ENCODE measurements at places on chromosomes 3 and 15. TPM values are rescaled to one million over a fixed set of nuclear protein-coding genes. Genes with fewer than 3 reads are reported as not detected.
A peak's percentile ranks its signal among the peaks of the same experiment; 100 is the strongest.

GRCh38 chr3:151345859-151346258, 16.5 kb upstream of the P2RY13 start:
- H3K4me1 ChIP-seq: peaks cover 6% of the 10 kb centered on the region
- no peak overlapping the region for H3K27ac ChIP-seq
- no peak overlapping the region for H3K4me3 ChIP-seq
- no peak for DNase-seq
- H3K27me3 ChIP-seq: peaks cover 2% of the 10 kb centered on the region

GRCh38 chr15:95051861-95052260, 820.5 kb downstream of the MCTP2 start:
- no peaks in the 10 kb centered on the region for H3K4me1 ChIP-seq
- H3K27me3 ChIP-seq: no peaks in the 10 kb centered on the region
- H3K27ac ChIP-seq: no peak overlapping the region

GRCh38 chr3:27423463-27423862, 54.3 kb upstream of the NEK10 start:
- peaks cover 39% of the 10 kb centered on the region for H3K36me3 ChIP-seq
- no peak overlapping the region for H3K4me3 ChIP-seq
- H3K4me1 ChIP-seq: no peaks in the 10 kb centered on the region
- DNase-seq: no peak
- no peak overlapping the region for H3K27ac ChIP-seq
- no peaks in the 10 kb centered on the region for H3K27me3 ChIP-seq

DNA sequence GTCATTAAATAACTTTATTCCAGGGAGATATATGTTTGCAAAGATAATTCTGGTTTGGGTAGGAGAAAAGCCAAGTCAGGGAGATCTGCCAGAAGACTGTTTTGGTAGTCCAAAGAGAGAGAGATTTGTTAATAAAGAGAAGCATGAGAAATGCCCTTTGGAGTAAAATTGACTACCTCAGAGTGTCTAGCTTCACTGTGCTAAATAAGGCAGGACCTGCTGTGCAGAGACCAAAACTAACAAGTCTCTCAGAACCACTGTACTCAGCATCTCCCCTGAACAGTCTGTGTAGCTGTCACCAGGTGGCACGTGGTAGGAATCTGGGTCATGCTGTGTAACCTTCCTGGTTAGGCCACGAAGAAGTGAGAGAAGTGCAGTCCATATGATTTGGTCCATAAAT, 31.6 kb upstream of the SLC35G2 start:
- peak overlapping the region; percentile 29 for H3K27ac ChIP-seq
- H3K27me3 ChIP-seq: no peaks in the 10 kb centered on the region

GRCh38 chr15:60819360-60819759, 340.4 kb upstream of the ICE2 start:
- no peak overlapping the region for H3K27ac ChIP-seq
- no peak overlapping the region for H3K4me3 ChIP-seq
- no peaks in the 10 kb centered on the region for H3K36me3 ChIP-seq
- no peaks in the 10 kb centered on the region for H3K27me3 ChIP-seq

- H3K27me3 ChIP-seq: no peaks in the 10 kb centered on the region
- no peak overlapping the region for H3K27ac ChIP-seq
- DNase-seq: no peak
- H3K36me3 ChIP-seq: peaks cover 30% of the 10 kb centered on the region
- no peak overlapping the region for H3K4me3 ChIP-seq
These were observed 24.1 kb downstream of the PIGB start for GRCh38 chr15:55343168-55343567.

DNA sequence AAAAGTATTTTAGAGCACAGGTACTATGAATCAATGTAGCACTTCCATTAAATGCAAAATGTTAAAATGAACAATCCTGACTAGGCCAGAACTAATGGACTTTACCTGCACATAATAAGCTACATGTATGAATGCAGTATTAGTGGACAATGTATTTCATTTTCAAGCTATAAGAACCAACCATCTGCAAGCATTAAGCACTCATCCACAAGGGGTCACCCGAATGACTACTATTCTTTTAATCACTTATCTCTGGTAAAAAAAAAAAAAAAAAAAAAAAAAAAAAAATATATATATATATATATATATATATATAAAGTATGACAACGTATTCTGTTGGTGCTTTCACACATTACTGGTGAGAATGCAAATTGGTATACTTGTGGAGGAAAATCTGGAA, 7.2 kb downstream of the HERC1 start:
- no peak overlapping the region for H3K27ac ChIP-seq
- H3K4me1 ChIP-seq: peaks cover 7% of the 10 kb centered on the region
- no peak overlapping the region for H3K4me3 ChIP-seq
- H3K36me3 ChIP-seq: no peaks in the 10 kb centered on the region
- DNase-seq: peak; percentile 72
- H3K27me3 ChIP-seq: no peaks in the 10 kb centered on the region

DNA sequence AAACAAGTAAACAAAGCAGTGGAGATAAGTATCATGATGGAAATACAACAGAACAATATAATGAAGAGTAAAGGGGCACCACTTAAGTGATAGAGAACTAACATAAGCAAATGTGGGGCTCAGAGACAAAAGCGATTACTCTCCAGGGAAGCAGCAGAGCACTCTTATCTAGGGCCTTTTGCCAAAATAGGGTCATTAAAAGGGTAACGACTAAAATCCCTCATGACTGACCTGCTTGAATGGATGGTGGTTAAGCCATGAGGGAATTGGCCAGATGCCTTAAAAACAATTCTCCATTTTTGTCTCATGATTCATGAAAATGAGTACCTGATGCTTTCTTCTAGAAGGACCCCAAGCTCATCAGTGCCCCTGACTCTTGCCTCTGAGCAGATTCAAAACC, 3.2 kb upstream of the SLC7A14 start:
- no peak overlapping the region for H3K4me3 ChIP-seq
- H3K27me3 ChIP-seq: peaks cover 20% of the 10 kb centered on the region
- H3K4me1 ChIP-seq: no peaks in the 10 kb centered on the region
- H3K27ac ChIP-seq: no peak overlapping the region
- no peak for DNase-seq

The P4HTM gene
- 28.8 TPM for total RNA-seq

DNA sequence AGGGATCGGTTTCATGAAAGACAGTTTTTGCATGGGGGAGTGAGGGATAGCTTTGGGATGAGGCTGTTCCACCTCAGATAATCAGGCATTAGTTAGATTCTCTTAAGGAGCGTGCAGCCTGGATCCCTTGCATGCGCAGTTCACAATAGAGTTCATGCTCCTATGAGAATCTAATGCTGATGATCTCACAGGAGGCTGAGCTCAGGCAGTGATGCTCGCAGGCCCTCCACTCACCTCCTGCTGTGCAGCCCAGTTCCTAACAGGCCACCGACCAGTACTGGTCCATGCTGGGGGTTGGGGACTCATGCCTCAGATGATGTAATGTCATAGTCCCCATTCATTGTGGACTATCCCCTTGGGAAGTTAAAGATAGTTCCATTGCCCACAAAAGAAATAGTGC, 255.8 kb downstream of the CACNA2D3 start:
- H3K27ac ChIP-seq: no peak overlapping the region
- DNase-seq: no peak
- no peaks in the 10 kb centered on the region for H3K4me1 ChIP-seq

- H3K27me3 ChIP-seq: no peaks in the 10 kb centered on the region
- H3K4me1 ChIP-seq: no peaks in the 10 kb centered on the region
- no peak overlapping the region for H3K27ac ChIP-seq
- no peak for DNase-seq
- H3K4me3 ChIP-seq: no peak overlapping the region
- no peaks in the 10 kb centered on the region for H3K36me3 ChIP-seq
These were observed 55.8 kb downstream of the GTF2E1 start for GRCh38 chr3:120798346-120798745.

- no peaks in the 10 kb centered on the region for H3K27me3 ChIP-seq
- H3K4me1 ChIP-seq: peaks cover 20% of the 10 kb centered on the region
- H3K36me3 ChIP-seq: peaks cover 5% of the 10 kb centered on the region
- DNase-seq: no peak
- peak overlapping the region; percentile 91 for H3K27ac ChIP-seq
- H3K4me3 ChIP-seq: peak overlapping the region; percentile 91
These were observed 1.2 kb downstream of the TRPM7 start for GRCh38 chr15:50685191-50685975.

The ADAMTSL3 gene
- 0.25 TPM for total RNA-seq

- peaks cover 2% of the 10 kb centered on the region for H3K27me3 ChIP-seq
- no peak for DNase-seq
- no peaks in the 10 kb centered on the region for H3K36me3 ChIP-seq
- no peaks in the 10 kb centered on the region for H3K4me1 ChIP-seq
- H3K4me3 ChIP-seq: no peak overlapping the region
These were observed 223.2 kb downstream of the MTHFS start for GRCh38 chr15:79673416-79674123.

The PLSCR2 gene
- 0.38 TPM for total RNA-seq

The NCKIPSD gene
- total RNA-seq: 14.1 TPM

DNA sequence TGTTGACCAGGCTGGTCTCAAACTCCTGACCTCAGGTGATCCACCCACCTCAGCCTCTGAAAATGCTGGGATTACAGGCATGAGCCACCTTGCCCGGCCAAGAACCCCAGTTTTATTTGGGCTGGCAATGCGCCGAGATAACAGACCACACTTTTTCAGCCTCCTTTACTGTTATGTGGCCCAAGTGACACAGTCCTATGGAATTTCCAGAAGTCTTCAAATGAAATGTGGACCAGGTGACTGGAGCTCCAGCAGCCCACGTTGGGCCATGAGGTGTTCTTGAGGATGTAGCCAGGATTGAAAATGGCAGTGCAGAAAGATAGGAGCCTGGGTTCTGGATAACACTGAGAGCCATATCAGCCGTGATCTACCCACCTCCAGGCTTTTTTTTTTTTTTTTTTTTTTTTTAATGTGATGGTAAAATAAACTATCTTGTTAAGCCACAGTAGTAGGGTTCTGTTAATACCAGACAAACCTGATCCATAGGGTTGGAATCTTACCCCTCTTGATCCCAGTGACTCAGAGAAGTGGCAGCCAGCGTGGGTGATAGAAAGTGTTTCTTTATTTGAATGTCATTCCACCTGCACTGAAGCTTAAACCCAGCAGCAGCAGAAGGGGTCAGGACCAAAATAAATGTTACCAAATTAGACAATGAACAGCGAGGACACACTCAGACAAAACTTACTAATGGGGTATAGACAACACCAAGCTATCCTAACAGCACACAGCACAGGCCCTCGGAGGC, 55.6 kb downstream of the LHFPL4 start:
- no peak overlapping the region for H3K4me3 ChIP-seq
- no peaks in the 10 kb centered on the region for H3K36me3 ChIP-seq
- H3K4me1 ChIP-seq: peaks cover 12% of the 10 kb centered on the region
- peaks cover 21% of the 10 kb centered on the region for H3K27me3 ChIP-seq
- DNase-seq: no peak

DNA sequence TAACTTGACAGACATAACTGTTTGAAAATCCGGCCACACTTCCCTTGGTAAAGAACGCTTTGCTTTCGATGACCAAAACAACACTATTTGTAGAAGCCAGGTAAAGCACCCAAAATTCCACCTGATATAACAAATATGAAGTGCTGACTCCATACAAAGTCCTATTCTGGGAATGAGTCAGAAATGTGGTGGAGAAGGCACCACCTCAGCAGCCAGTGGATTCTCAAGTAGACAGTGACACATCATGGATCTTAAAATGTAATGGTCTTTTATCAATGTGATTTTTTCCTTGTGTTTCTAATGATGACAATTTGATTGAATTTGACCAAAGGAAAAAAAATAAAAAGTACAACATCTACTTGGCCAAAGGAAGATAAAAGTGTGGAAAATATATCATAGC, 135.0 kb upstream of the WNT5A start:
- no peak overlapping the region for H3K27ac ChIP-seq
- H3K36me3 ChIP-seq: no peaks in the 10 kb centered on the region
- no peaks in the 10 kb centered on the region for H3K4me1 ChIP-seq
- H3K4me3 ChIP-seq: no peak overlapping the region
- H3K27me3 ChIP-seq: no peaks in the 10 kb centered on the region

- no peak overlapping the region for H3K27ac ChIP-seq
- no peaks in the 10 kb centered on the region for H3K27me3 ChIP-seq
- H3K4me3 ChIP-seq: no peak overlapping the region
- no peaks in the 10 kb centered on the region for H3K36me3 ChIP-seq
These were observed 51.9 kb downstream of the ZBTB20 start for GRCh38 chr3:115095236-115095635.

- no peak overlapping the region for H3K4me3 ChIP-seq
- no peak for DNase-seq
- H3K27me3 ChIP-seq: no peaks in the 10 kb centered on the region
- no peaks in the 10 kb centered on the region for H3K36me3 ChIP-seq
These were observed 26.1 kb downstream of the FBN1 start for GRCh38 chr15:48619446-48619845.
